NCI-H1417 (cell line): ENCODE measurements at places on chromosomes 4 and X.

DNA sequence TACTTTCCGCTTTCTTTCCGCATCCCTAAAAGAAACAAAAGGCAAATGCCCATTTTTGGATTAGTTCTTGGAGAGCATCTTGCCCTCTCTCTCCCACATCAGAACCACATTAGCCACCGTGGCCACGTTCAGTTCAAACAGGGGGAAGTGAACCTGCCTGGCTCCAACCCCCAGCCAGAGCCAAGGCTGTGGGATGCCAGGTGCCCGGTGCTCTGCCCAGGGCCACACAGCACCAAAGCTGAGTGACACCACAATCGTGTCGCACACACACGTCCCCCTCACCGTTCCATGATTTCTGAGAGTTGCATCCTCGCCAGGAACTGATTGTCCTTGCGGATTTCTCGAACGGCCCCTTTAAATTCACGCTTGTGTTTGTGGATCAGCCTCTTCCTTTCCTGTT, 24.3 kb downstream of the NOP14 start:
- DNase-seq = no peak

DNA sequence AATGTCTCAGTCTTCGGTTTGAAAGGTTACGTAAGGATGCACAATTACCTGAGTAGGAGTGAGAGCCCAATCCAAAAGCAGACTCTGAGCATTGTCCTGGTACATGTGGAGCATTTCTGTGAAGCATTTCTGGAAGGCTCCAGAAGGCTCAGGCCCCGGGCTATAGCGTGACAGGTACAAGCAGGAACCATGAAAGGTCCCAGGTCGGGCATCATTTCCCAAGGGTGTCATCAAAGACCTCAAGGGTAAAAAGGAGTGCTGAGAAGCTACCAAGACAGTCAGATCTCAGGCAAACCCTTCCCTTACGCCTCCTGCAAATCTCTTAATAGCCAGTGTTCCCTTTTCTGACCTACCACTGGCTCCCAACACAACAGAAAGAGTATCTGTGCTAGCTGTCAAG, 30.8 kb downstream of the GPC4 start:
- DNase-seq = no peak

DNA sequence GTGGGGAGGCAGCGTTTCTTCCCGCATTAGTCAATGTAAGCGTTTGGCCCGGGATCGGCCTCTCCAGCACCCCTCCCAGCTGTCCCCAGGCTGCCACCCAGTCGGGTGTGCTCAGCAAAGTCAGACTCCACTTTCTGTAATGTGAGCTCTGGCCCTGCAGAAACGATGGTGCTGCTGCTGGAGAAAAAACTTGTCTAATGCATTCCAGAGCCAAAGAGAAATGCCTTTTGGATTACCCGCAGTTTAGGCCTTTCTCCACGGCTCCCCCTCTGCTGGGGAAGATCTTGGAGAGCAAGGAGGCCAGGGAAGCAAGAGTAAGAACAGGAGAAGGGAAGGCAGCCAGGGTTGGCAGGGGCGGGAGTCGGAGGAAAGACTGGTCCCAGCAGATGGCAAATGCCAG, 55.2 kb downstream of the ELF4 start:
- DNase-seq = no peak

DNA sequence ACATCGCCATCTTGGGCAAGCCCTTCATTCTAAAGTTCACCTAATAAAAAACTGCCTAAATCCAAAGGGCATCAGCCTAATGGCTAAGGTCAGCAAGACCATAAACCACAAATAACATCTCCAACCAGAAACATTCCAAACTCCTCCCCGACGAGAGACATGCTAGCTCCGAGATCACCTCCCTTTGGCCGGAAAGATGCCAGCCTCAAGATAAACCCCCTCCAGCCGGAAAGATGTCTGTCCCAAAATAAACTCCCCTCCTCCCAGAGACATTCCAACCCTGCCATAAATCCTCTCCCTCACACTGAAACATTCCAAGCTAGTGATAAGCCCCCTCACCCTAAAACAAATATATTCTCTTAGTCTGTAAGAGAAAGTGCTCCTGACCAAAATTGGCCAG, 13.3 kb upstream of the DYNLT3 start:
- no peak for DNase-seq

DNA sequence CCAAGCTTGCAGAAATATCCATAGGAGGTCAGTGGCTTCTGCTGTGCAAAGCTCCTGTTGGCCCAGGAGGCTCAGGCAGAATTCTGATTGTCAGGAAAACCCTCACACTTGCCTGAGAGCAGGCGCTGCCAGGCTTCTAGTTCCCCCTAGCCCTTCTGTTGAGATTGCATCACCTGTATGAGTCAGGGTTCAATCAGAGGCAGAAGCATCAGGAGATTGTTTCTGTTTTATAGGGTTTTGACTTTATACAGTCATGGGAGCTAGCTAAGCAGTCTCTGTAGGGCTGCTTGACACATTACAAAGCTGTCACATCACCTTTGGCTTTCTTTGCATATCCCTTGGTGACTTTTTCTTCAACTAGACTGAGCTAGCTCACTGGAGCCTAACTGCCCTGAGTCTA, 27.8 kb downstream of the DIPK2B start:
- DNase-seq = no peak

GRCh38 chrX:108270739-108271396, 167.4 kb downstream of the COL4A6 start:
- DNase-seq = no peak

- no peak for DNase-seq
Observed at GRCh38 chr4:175784986-175785525, 27.0 kb downstream of the GPM6A start.

DNA sequence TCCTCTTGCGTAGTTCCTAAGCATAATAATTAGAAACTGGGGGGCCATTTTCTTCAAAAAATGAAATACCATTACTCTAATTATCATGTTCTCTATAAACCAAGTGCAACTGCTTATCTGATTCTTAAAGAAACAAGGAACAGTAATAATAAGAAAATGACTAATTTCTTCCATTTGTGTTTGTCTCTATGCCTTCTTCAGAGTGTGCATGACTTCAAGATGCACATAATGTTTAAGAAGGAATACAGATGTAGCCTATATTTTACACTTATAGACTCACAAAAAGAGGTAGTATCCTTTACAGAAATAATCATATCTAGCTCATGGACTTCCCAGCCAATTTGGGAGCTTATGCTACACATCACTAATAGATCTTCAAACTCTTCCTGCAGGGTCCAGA, 131.7 kb downstream of the CHRNA9 start:
- no peak for DNase-seq

DNA sequence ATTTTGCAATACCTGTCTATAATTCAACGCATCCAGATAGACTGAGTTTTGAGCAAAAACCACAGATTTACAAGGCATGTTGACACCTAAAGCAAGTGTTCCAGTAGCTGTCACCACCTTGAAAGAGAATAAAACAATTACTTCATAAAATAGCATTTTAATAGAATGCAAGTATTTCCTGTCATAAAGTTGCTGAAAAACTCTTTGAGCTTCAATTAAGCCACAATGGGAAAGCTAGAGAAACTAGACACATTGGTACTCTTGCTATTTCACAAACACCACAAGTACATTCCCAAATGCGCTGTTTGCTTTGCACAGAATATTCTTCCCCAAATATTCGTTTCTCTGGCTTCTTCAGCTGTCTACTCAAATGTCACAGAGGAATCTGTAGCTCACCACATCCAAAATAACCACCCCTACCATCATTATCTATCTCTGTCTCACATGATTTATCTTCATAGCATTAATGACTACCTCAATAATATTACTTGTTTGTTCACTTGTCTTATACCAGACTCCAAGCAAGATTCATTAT, 70.3 kb downstream of the DDX60 start:
- no peak for DNase-seq

- DNase-seq = no peak
Observed at GRCh38 chrX:83416273-83416672, 91.8 kb upstream of the POU3F4 start.

GRCh38 chr4:41060352-41061334, 153.7 kb downstream of the APBB2 start:
- no peak for DNase-seq

GRCh38 chrX:130179170-130179569, 7.4 kb downstream of the RAB33A start:
- DNase-seq = no peak

DNA sequence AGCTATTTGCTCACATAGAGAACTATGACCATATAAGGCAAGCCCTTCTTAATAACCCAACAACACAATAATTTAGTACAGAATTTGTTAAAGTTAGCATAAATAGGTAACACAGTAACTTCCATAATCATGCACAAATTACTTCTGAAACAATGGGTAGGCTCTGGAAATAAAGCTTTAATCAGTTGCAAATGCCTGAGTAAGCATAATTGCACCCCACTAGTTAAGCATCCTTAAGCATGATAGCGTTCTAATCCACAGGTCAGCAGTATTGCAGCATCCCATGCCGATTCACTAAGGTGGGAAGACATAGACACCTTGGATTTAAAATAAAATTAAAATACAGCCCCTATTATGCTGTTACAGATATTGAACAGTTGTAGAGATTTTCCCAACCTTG, 161.7 kb downstream of the DHX15 start:
- no peak for DNase-seq

- DNase-seq = no peak
Observed at GRCh38 chrX:22063284-22063683, 31.2 kb downstream of the PHEX start.

DNA sequence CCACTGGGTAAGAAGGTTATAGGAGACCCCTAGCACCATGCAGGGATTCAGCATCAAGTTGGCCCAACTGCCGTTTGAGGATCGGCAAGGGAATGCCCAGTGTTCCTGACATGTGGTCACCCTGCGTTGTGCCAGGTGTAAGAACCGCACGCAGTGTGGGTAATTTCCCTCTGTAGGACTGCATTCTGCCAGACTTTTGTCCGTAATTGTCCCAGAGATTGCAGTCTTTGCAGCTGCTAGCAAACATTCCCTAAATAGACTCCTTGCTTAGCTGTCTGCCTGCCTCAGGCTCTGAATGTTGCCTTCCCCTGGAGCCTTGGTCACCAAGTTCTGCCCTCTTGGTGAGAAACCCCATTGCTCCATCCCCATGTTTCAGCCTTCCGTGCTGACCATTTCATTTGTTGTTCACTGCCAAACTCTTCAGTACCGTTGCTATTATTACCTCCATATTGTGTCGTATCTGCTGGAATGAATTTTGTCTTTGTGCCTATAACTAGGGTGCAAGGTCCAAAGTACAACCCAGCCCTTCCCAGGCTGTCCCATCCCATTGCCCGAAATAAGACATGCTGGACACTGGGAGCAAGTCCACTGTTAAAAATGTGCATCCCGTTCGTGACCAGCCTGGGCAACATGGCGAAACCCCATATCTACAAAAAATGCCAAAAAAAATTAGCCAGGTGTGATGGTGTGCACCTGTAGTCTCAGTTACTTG, 53.8 kb upstream of the USP9X start:
- DNase-seq = no peak

GRCh38 chr4:87521757-87522374, 7.3 kb downstream of the SPARCL1 start:
- no peak for DNase-seq

GRCh38 chr4:184795214-184795844, 30.4 kb downstream of the ACSL1 start:
- DNase-seq = no peak

DNA sequence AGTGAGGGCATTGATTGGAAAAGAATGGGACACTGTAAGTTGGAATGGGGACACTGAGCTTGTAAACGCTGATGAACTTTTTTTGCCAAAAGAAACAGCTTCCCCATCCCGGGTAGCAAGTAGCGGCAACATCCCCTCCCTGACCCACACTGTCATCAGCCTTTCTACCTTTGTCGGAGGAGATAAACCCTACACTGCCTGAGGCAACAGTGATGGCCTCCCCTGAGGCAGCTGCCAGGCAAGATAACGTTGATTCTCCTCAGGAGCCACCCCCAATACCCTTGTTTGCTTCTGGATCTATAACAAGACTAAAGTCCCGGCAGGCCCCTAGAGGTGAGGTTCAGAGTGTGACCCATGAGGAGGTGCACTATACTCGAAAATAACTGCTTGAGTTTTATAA, 10.3 kb upstream of the RAB33B start:
- no peak for DNase-seq

- no peak for DNase-seq
Observed at GRCh38 chr4:183244019-183244418, 76.1 kb downstream of the CLDN22 start.

GRCh38 chr4:144356941-144357381, 216.4 kb upstream of the GYPA start:
- DNase-seq = no peak

DNA sequence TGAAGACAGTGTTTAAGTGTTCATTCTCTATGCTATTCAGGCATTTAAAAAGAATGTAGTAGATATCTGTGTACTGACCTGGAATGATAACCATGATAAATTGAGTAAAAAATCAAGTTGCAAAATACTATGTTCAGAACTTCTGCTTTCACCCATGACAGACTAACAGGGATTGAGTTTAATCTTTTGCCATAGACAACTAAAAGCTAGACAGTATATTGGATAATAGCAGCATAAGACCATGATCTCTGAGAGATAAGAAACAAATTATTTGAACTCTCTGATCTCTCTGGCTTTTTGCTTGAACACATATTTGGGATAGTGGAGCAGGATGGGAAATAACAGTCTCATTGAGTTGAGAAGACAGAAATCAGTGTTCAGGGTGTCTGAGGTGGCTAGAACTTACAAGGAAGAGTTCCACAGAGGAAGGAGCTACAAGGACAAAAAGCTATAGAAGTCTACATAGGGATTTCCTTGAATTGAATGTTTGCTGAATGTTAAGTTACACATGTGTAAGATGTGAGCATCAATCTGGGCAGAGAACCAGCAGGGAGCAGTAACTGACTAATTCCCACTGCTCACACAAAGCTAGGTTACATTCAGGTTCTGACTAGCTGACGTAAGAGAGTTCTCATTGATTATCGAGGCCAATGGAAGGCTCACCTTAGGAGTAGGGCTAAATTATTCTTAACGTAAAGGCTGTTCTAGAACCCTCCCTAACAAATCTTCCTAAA, 60.4 kb downstream of the SLC30A9 start:
- DNase-seq = no peak

DNA sequence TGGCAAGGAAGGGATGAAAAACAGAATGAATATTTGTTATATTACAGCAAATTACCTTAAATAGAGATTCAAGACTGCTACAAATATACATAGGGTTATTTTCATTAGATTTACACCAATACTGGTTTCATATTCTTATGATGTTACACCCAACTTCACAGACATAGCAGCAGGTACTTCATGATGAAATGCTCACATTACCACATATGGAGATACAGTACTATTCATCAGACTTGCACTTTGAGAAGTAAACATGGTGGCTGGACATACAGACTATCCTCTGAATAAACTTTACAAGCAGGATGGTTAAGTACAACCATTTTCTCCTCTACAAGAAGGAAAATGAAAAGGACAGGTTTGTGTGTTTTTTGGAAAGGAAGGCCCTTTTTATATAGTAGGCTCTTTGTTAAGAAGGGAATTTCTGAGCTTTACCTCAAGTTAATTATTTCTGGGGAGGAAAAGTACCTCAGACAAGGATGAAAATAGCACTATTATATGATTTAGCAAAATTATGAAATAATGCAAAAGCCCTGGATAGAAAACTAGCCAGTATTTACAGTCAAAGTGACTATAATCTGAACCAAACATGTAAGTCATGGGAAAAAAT, 12.0 kb upstream of the FAM120C start:
- DNase-seq = no peak
